ENCODE measurements at places on chromosomes 4 and X.

DNA sequence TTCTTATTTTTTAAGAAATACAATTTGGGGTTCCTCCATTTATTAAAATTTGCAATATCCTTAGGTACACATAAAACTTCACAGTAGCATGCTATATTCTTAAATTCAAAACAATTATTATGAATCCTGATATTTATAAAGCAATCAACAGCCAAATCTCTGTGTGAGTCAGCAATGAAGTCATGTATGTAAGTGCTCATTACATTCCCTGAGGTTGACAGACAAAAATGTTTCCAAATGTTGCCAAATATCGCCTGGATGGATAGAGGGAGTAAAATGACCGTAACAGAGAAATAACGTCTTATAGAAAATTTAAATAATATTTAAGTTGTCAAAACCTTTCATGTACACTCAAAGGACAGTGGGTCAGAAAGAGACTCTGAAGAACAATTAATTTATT, 220.0 kb downstream of the PCDH18 start:
- DNase-seq, result no peak

DNA sequence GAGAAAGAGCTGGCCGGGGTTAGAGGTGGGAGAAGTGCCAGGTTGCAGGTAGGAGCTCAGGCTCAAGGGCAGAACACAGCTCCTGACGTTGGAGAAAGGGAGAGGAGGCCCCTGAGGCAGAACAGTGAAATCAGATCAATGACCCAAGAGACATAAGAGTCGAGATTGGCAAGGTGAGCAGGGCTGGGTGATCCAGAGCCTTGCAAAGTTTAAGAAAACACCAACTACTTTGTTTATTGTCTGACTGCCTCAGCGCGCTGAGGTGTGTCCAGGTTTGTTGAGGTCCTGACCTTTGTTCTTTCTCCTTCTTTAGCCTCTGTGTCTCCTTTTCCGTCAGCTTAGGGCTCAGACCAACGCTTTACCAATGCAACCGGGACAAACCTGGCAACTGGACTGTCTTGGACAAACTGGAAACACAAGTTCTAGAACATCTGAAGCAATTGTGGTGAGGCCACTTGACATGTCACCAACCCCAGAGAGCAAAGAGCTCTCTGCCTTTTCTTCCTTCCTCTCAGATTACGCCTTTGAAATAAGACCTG, 28.3 kb downstream of the CHRNA9 start:
- no peak for DNase-seq

- no peak for DNase-seq
Measured at GRCh38 chr4:164058776-164059445, 564.4 kb downstream of the TMA16 start.

- DNase-seq, result no peak
Measured at GRCh38 chrX:73850124-73851013, 287.4 kb downstream of the CHIC1 start.

GRCh38 chr4:2745981-2746806, 9.9 kb downstream of the TNIP2 start:
- DNase-seq, result peak; percentile 59

DNA sequence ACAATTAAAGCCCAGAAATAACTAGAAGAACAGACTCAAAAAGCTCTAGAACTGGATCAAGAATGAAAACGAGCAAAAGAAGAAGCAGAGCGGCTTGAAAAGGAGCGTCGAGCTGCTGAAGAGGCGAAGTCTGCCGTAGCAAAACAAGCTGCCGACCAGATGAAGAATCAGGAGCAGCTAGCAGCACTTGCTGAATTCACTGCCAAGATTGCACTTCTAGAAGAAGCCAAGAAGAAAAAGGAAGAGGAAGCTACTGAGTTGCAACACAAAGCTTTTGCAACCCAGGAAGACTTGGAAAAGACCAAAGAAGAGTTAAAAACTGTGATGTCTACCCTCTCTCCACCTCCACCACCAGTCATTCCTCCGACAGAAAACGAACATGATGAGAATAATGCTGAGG, 56.1 kb upstream of the PPP4R3C start:
- DNase-seq, result no peak

- no peak for DNase-seq
Measured at GRCh38 chrX:136858007-136858756, 22.3 kb downstream of the RBMX start.

GRCh38 chr4:54548098-54548620, 109.6 kb upstream of the KIT start:
- no peak for DNase-seq

DNA sequence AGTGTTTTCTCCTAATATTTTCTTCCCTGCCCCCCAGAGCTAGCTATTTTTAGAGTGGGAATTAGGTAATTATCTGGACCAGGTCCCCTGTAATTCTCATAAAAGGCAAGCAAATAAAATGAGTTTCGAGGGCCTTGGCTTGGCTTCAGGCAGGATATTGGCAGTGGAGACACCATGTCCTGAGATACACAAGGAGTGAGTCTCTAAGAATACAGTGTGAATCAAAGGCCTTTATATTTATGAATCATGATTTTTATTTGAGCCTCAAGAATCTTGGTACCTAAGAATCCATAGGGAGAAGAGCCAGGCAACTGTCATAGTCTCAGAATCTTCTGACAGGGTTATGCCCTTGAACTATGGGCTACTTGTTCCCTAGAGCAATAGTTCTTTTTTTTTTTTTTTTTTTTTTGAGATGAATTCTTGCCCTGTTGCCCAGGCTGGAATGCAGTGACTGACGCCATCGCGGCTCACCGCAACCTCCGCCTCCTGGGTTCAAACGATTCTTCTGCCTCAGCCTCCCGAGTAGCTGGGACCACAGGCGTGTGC, 205.4 kb downstream of the LDB2 start:
- no peak for DNase-seq

GRCh38 chrX:3963980-3964379, 250.5 kb upstream of the PRKX start:
- DNase-seq, result no peak

Data from stimulated activated CD8-positive, alpha-beta memory T cell treated with anti-CD3 and anti-CD28 coated beads, Interleukin-15, amount 100 ng/mL, for 1 hour (primary cell).